Activated T-helper 9 cell treated with anti-CD3 and anti-CD28 coated beads, Interleukin-2, amount 50 U/mL, for 16 hours (primary cell): ENCODE measurements at places on chromosomes 3 and 15.

DNA sequence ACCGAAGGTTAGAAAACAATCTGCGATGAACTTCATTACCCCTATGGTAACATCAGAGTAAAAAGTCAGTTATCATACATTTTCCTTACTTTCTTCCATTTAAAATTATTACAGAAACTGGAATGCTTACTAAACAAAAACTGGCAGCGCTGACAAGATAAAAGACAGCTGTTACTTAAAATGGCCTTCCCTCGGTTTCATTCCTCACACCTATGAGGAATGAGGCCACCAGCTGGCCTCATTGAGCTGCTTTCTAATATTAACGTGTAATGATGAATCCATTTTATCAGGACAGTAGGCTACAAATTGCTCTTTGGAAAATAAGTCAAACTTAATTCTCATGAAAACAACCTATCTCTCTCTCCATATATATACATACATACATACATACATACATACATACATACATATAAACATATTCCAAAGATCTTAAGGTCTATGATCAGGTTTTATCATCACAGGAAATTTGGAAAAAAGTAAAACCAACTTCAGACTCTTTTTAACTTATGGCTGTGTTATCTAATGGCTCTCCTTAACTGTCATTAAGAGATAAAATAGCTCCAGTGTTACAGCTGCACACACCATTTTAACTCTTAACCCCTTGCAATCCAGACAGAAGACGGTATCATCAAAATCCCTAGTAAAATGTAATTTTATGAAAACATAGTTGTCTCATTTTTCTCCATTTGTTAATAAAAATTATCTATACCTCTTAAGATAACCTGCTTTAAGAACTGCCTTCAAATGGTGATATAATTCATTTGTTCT lies 5.2 kb downstream of the CCNL1 start:
- no peak for DNase-seq

GRCh38 chr3:136899622-136900158 lies 37.7 kb downstream of the NCK1 start:
- DNase-seq, result no peak

DNA sequence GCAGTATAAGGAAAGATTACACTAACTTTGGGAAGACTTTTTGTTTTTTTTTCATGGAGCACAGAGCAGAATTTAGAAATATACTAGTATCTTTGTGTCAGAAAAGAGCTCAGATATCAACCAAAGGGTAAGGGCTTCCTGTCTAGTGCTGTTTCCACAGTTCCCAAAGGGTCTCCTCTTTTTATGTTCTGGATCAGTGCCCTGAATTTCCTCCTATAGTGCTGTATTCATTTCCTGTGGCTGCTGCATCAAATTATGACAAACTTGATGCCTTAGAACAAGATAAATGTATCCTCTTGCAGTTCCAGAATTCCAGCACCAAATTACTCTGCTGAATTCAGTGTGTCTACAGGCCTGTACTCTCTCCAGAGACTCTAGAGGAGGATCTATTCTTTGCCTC lies 219.8 kb upstream of the THRB start:
- no peak for DNase-seq

GRCh38 chr3:117853923-117854668 lies 1144.5 kb downstream of the TUSC7 start:
- no peak for DNase-seq

GRCh38 chr15:25776071-25776746 lies 86.9 kb downstream of the ATP10A start:
- DNase-seq, result no peak

DNA sequence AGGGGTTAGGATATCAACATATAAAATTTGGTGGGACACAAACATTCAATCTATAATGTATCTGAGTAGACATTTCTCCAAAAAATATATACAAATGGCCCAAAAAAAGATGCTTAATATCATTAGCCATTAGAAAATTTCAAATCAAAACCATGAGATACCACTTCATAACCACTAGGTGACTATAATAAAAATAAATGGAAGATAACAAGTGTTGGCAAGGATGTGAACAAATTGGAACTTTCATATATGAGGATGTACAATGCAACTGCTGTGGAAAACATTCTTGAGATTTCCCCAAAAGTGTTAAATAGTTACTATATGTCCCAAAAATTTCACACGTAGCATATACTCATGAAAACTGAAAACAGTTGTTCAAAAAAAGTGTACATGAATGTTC lies 36.5 kb upstream of the WNT7A start:
- DNase-seq, result no peak

GRCh38 chr3:12946649-12947316 lies 105.4 kb upstream of the RPL32 start:
- DNase-seq, result no peak

DNA sequence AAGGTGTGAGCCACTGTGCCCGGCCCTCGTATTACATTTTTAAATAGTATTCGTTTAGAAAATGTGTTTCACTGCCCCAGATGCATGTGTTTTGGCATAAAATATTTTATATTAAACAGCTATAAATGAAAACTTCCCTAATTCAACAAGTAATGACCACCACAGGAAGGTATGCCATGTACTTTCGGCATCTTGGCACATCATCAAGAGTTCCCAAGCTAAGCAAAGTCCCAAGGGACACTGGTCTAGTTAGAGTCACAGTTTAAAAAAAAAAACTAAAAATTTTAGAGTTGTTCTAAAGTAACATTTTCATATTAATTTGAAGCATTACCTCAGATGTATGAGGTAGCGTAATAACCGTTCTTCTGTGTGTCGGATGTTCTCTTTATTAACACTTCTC lies 15.6 kb upstream of the ARPP19 start:
- DNase-seq, result no peak

DNA sequence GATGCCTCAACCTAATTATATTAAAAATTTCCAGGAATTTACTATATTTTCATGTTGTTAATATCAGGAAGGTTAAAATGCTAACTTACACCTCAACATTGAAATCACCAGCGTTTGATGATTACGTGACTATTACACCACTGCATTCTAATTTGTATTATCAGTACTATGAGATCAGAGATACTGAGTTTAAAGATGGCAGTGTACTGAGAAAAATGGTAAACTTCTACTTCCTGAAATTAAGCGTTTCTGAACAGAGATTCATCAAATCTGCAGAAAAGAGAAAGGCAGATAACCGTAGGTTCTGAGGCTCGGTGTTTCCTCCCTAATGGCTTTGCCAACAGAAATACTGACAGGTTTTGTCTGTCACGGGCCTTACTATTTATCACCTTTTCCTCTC lies 69.9 kb downstream of the CRTC3 start:
- DNase-seq, result no peak

- no peak for DNase-seq
Observed at GRCh38 chr3:123431658-123432324, 17.1 kb downstream of the ADCY5 start.

GRCh38 chr3:66442254-66443117 lies 58.3 kb downstream of the LRIG1 start:
- DNase-seq, result no peak

DNA sequence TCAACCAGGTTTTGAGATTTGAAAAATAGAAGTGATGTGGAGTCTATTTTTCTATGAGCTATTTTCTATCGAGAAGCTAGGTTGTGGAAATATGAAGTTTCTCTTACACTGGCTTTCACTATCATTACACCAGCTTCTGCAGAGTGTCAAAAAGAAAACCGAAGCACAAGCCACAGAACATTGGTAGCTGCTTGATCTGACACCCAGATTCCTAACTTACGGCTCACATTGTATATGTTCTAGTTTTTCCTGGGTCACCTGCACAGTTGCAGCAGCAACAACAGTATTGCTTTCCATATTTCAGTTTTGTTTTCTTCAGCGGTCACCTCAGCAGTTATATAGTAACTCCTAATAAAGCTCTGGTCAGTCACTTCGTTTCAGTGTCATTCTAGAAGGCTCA lies 790.1 kb downstream of the PLOD2 start:
- DNase-seq, result no peak

DNA sequence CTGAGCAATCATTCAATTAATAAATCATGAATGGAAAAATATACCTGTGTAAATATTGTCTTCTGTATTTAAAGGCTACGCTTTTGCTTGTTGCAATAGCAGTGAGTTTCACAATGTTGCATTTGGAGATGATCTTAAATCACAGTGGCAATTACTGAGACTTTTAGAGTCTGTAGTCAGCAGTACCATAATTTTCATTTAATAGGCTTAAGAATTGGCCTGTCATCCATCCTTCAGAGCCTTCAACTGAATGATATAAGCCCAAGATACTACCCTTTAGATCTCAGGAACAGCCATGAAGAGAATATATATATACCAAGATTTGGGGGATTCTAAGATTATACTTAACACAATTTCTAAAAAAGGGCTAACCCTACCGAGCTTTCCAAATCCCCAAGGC lies 458.1 kb downstream of the GBE1 start:
- no peak for DNase-seq

DNA sequence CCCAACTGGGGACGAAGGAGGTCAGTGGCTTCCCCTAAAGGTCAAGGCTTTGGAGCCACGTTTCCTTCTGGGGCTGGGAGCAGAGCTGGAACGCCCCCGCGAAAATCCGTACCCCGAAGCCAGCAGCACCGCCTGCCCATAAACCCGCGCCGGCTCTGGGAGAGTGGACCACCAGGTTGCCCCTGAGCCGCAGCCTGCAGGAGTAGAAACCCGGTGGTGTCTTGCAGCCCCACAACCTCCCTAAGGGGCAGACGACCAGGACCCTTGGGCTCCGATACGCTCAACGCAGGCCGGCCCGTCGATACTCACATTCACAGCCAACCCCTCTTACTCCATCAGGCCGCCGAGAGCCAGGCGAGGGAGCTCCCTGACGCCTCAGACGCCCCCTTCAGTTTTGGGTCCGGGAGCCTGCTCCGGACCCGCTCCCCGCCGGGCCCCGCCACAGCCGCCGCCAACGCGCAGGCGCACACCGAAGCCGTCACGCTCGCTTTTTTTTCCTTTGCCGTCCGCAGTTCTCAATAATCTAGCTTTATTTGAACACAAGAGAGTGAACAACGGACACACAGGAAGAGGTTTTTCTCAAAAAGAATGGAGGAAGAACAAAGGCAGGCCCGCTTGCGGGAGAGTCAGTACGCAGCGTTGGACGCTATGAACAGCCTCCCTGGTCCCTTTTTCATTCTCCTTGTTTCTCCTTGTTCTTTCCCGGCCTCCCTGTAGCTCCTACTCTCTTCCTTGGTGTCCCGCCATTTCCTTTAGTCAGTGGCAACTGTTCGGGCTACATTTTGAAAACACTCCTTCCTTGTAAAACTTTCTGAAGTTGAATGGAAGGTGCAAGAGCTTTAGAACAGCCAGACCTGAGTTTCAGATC lies at the start of gene ZNF106:
ZNF106 (minus strand) TSS at position 471 of the 868 bp plus-strand sequence. CDS start 18,852 bp downstream, outside the sequence.
- peak; percentile 80 for DNase-seq
